ENCODE measurements at places on chromosomes 4 and X.

DNA sequence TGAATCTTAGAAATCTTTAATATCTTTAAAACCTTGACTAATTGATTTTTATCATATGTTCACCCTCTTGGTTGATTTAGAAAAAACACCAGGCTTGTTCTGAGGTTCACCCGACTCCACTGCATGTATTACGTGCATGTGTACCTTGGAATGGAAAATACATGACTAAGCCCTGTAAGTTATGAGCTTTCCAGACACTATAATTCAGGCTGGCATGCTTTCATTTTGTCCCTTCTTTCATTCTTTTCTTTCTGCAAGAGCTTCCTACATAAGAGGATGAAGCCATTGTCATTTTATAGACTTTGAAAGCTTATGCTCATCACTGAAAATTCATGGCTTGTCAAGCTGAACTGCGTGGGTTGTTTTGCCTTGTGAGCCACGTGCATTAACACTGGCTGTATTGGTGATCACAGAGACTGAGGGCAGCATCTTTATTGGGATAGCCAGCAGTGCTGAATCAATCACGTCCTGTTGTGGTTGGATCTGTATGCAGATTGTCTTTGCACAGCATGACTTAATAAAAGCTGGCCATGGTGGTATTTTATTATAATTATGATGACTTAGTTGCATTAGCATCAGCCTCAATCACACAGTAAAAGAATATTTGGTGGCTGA, 141.9 kb downstream of the SLIT2 start:
- no peak for DNase-seq

DNA sequence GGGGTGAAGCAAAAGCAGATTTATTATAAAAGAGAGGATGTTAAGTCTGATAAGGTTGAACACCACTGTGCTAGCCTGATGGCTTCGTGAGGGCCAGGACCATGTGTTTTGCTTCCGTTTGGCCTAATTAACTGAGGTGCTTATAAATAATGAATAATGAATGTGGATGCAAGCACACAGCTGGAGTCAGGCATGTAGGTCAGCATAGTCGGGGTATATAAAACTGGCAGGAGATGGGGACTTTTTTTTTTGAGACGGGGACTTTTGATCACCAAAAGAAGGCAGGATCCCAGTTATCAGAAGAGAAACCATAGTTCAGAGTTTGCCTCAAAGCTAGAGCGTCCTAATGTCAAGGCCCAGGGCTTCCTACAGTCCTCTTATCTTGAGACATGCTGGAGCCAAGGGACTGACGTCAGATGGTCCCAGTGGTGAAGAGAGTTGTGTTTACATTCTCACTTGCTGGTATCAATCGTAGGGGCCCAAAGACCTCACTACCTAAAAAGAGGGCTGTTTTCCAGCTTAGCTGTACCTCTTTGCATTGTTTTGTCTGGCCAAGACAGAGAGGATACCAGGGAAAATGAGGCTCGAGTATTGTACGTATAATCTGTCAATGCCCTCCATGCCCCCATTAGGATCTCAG, 50.4 kb downstream of the RTL9 start:
- no peak for DNase-seq

DNA sequence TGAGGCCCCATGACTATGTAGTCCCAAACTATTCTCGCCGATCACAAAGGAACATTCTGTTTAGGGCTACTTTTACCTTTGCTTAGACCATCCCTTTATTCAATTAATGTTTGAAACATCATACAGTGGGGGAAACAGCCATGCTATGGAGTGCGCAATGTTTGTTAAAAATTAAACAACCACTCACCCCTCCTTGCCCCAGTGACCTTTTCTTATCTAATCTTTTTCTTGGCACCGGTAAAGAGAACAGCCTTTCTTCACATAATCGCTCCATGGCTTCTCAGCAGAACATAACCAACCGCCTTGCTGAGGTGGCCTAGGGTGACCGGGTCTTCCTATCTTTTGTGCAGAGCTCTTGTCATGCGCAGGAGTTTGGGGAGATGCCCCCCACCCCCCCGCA, 152.6 kb downstream of the VCX3A start:
- DNase-seq = no peak

GRCh38 chr4:187166886-187167512, 443.3 kb upstream of the FAT1 start:
- no peak for DNase-seq

DNA sequence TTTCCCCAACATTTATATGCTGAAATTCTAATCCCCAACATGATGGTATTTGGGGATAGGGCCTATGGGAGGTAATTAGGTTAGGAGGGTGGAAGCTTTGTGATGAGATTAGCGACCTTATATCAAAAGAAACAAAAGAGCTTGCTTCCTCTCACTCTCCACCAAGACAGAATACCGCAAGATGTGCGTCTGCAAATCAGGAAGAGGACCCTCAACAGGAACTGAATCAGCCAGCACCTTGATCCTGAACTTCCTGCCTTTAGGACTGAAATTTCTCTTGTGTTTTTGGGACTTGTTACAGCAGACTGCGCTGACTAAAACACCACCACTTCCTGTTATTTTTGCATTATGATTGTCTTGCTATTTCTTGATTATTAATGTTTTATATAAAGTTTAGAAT, 1889.4 kb downstream of the C4orf33 start:
- DNase-seq = no peak

GRCh38 chr4:175412746-175413145, 399.3 kb downstream of the GPM6A start:
- DNase-seq = no peak

DNA sequence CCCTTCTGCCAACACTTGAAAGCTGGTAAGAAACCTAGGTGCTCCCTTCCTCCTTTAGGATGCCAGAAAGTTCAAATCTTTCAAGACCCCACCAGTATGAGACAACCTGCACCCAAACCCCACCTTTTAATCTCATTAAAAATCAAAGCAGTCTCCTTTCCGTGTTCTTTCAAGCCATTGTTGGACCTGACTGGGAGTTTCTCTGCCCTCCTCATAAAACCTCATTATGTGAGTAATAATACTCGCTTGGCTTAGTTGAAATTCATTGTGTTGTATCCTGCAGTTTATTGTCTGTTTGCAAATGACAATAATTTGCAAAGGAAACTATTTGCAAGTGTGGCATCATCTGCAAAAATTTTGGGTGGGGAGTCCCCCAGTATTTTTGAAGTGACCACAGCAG, 133.2 kb upstream of the VEGFC start:
- no peak for DNase-seq

GRCh38 chr4:77820649-77821561, 1.7 kb upstream of the CNOT6L start:
- DNase-seq = peak; percentile 59

- DNase-seq = no peak
Observed at GRCh38 chr4:90254357-90254756, 127.2 kb downstream of the CCSER1 start.

DNA sequence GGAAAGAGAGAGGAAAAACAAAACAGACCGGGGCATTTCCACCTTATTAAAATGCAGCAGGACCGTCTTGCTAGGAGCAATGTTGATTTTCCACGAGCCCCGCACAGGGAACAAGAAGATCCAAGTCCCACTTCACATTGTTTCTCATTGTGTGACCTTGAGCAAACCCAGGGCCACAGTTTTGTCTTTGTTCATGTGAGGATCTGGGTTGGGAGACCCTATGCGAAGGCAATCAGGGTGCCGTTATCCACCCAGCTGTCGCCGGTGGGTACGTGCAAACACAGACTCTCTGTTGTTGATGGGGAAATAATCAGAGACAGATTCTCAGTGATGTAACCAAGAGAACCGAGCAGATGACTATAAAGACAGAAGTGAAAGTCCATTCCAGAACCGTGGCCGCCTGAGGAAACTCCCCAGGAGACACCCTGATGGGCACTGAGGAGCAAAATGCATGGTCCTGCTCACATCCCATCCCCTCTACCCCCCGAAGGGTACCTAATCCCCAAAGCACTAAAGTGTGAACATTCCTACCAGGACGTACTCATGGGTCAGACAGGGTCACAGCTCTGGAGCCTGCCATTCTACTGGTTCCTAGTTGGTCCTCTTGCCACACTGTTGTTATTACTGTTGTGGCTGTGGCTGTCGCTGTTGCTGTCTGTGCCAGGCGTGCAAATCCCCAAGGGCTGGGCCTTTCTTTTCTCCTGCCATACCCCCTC, 102.7 kb upstream of the RBPJ start:
- DNase-seq = peak; percentile 58

DNA sequence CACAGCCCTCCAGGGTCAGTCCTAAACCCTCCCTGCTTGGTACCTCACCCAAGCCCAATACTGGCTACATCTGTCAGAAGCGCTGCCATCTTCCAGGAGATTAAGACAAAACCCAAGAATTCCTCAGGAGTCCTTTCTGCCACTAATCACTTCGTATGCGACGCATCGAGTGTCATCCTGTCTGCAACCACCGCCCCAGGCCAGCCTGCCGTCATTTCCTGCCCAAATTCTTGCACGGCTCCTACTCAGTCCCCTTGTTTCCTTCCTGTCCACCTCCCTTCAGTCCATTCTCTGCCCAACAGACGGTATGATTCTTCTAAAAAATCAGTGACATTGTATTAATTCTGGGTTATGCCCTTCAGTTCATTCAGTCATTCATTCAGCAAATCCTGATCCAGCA, 113.6 kb downstream of the NFKB1 start:
- DNase-seq = no peak

DNA sequence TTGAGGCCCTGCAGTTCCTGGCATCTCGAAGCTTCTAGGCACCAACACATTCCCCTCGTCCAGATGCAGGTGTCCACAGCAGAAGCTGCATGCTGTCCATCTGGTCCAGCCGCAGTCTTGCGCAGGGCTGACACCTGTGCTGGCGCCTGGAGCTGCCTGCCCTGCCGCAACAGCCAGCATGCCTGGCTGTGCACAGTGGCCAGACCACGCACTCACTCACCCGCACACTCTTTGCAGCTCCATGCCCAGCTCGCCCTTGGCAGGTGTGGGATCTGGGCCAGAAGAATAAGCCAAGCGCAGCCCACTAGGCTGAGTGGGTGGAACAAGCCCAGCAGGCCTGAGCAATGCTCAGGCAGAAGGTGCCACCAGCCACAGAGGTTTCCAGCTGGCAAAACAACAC, 125.6 kb downstream of the PARM1 start:
- no peak for DNase-seq

DNA sequence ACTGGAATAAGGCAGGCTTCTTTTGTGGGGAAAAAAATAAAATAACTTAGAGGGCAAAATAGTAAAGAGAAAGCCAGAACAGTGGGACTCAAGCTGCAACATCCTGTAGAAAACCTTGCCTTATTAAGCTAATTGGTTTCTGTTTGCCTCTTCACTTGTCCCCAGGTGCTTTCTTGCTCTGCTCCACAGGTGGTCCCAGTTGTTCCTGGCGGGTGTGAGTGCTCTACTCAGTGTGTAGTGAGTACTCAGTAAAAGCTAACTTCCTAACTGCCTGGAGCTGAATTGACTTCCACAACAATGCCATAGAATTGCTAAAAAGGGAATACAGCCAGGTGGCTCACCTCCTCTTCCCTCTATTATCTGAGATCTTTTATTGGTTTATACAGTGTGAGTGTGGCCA, 930.2 kb downstream of the C4orf33 start:
- DNase-seq = no peak

DNA sequence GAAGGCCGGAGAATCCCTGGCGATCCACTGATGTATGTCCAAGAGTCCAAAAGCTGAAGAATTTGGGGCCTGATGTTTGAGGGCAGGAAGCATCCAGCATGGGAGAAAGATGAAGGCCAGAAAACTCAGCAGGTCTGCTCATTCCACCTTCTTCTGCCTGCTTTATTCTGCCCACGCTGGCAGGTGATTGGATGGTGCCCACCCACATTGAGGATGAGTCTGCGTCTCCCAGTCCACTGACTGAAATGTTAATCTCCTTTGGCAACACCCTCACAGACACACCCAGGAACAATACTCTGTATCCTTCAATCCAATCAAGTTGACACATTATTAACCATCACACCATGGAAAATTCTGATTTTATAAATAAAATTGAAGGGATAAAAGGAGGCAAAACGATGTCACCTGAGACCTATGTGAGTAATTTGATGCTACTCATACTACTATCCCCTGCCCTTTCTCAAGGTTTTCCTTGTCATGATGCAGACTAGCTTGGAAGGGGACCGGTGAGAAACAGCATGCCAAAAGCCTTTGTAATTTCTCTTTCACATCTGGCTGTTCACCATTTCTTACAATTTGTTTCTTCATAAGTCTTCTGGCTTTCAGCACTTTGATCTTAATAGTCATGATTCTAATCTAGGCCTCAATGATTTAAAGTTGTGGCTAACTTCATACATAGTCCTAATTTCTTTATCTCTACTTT, 9.7 kb upstream of the PYURF start:
- DNase-seq = no peak

DNA sequence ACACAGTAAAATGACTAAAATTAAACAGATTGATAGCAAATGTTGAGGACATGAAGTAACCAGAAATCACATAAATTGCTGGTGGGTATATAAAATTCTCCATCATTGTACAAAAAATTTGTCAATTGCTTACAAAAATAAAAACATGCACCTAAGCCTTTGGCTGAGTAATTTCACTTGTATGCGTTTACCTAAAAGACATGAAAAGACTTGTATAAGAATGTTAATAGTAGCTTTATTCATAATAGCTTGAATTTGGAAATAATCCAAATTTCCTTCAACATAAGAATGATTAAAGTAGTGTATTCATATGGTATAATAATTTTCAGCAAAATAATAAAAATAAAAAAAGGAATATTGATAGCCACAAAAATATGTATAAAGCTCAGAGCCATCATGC, 37.7 kb downstream of the PDHA2 start:
- DNase-seq = no peak

DNA sequence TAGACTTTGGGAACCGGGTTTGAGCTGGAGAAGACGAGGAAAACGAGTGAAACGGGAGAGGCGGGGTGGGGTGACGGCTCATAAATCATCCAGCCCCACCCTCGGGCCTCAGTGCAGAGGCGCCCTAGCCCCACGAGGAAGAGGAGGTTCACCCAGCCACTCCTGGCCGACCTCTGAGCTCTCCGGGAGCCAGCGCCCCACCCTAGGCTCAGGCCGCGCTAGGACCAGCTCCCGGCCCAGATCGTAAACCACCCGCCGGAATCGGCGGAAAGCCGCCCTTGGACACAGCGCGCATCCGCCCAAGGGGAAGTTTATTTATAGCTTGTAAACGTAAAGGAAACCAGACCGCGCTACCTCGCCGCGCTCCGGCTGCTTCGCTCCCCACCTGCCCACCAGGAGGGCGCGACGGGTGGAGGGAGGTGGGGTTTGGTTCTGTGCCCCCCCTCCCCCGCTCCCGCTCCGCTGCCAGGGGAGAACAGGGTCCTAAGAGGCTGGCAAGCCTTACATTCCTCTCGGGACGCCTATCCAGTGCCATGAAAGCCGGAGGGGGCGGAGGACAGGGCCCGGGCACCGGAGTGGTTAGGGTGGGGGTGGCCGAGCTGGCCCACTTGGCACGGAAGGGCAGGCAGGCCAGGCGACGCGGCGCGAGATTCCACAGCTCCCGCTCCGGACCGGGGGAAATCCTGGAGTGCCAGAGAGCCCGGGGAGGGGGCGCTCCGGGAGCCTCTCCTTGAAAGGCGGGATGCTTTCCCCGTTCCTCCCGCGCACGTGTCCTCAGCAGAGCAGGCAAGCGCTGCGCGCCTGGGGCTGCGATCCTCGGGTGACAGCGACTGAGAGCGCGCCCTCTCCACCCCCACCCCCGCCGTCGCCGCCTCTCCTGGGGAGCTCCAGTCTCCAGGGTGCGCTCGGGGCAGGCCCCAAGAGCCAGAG, 84.2 kb downstream of the BCOR start:
- DNase-seq = peak; percentile 3

- DNase-seq = no peak
Observed at GRCh38 chrX:12580548-12580947, 210.7 kb upstream of the PRPS2 start.

Measured in CD4-positive, alpha-beta T cell (primary cell).